ENCODE measurements at places on chromosomes 5 and 9.
A peak's percentile ranks its signal among the peaks of the same experiment; 100 is the strongest.

GRCh38 chr5:96157841-96158291, 196.2 kb upstream of the ELL2 start:
- no peak for DNase-seq

GRCh38 chr9:128321879-128322403, 306 bp downstream of the TRUB2 start:
- no peak for DNase-seq

- DNase-seq: no peak
These were observed 286.7 kb downstream of the TLE4 start for GRCh38 chr9:79858508-79858907.

- DNase-seq: no peak
These were observed 50.4 kb upstream of the PTGS1 start for GRCh38 chr9:122320413-122320881.

DNA sequence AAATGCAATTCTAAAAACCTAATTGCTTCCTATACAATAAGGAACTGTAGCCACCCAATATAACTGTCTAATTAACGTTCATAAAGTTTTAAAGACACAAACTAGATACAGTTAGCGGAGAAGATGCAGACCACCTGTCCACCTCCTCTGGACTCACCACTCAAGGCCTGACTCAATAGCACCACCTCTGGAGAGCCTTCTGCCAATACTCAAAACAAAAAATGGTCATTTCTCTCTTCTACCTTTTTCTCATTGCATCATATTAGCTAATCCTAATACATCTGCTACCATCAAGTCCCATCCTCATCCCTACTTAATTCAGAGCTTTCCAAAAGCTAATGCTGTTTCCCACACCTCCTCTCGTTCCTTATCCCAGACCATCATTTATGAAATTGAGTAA, 159.9 kb downstream of the MLLT3 start:
- no peak for DNase-seq

- DNase-seq: no peak
These were observed 6.4 kb upstream of the TOR4A start for GRCh38 chr9:137270929-137271695.

DNA sequence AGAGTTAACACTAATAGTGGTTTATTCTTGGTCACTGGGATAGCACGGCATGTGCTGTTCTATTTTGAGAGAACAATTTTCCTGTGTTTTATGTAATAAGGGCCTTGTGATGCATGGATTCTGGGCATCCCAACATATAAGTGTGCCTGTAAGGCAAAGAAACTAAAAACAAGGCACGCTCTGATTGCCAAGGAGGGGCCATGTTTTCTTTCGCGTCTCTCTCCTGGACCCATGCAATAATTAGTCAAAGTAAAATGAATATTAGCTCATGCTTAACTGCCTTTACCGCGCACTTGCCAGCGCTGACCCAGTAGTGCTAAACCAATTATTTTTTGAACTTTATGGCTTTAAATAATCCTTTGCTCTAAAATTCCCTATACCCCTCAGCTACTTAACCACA, 140.9 kb downstream of the PSAT1 start:
- DNase-seq: no peak

- no peak for DNase-seq
These were observed 17.3 kb downstream of the TRIM7 start for GRCh38 chr5:181187500-181188213.

DNA sequence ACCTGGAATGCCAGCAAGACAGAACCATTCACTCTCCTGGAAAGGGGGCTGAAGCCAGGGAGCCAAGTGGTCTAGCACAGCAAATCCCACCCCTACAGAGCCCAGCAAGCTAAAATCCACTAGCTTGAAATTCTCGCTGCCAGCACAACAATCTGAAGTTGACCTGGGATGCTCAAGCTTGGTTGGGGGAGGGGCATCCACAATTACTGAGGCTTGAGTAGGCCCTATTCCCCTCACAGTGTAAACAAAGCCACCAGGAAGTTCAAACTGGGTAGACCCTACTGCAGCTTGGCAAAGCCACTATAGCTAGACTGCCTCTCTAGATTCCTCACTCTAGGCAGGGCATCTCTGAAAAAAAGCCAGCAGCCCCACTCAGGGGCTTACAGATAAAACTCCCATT, 17.3 kb downstream of the RIGI start:
- no peak for DNase-seq

DNA sequence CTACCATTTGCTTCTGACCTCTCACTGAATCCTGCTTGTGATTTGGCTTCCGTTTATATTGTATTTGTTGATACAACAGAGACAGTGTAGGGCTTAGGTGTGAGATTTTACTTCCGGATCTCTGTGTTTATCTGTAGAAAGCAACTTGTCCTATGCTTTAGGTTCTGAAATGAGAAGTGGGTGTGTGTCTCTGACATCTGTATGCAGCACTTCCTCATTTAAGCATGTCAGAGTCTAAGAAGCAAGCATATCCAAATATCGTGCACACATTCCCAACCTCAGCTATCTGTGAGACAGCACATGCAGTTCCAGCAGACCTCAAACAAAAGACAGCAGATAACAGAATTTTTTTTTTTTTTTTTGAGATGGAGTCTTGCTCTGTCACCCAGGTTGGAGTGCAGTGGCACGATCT, 16.3 kb downstream of the KLF9 start:
- DNase-seq: no peak

DNA sequence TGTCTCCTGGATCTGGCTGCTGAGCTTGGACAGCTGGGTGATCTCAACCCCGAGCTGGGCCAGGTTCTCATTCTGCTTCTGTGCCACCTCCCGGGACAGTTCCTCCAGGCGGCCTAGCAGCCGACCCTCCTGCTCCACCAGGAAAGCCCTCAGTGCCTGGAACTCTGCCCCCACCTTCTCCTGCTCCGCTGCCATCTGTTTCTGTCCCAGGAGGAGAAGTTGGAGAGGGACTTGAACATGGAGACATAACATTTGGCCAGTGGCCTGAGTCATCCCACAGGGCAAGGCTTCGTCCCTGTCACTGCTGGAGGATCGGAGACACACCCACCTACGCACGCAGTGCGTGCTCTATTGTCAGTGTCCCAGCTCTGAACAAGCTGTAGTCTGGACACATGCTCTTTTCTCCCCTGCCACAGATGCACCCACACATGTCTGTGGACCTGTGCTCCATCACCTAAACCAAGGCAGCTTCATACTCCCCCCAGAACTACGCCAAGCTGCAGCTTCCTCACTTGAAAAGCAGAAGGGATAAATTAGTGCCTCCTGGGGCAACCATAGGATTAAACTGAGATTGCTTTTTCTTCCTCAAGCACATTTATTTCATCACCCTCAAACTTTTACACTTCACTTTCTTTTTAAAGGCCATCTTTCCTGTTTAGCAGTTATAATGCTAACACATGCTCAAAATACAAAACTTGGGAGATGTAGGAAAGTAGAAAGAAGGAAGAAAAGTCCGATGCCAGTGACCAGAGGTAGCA, 4.9 kb downstream of the TRIM7 start:
- no peak for DNase-seq

DNA sequence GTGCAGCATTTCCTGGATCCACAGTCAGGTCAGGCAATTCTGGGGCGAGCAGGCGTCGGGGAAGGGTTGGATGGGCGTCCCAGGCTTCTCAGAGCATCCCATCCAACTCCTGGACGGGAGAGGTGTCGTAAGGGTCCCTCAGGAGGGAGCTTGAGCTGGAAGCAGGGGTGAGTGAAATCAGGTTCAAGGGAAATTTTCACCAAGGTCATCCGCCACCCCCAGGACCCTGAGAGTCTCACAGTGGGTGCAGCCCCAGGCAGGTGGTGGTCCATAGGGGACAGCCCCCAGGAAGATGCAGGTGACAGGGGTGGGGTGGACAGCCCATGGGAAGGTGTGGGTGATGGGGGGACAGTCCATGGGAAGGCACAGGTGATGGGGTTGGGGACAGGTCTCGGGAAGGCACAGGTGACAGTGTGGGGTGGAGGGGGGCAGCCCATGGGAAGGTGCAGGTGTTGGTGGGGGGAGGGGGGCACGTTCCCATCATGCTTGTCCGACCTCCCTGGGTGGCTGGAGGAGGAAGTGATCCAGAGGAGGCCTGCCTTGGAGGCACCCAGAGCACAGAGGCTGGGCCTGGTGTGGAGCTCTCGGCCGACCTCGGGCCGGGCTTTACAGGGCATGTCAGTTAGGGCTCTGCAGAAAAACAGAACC, 48.9 kb downstream of the AHRR start:
- DNase-seq: no peak

- DNase-seq: no peak
These were observed 23.3 kb downstream of the PTGES2 start for GRCh38 chr9:128104171-128104618.

DNA sequence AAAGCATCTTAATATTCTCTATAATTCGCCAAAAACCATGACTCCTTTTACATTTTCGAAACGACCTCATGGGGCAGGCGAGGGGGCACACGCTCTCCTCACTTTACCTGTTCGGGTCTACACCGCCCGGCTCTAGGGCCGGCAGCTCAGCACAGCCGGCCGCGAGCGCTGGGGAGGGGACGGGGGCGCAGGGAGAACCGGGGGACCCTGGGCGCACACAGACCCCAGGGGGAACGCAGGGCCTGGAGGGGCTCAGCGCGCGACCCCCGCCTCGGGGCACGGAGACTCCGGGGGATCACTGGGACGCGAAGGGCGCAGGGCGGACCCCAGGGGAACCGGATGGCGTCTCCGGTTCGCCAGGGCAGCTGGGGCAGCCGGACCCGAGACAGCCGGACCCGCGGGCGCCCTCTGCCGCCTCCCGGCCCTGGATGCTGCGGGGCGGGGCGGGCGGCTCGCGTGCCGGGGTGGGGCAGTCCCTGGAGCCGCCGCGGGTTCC, at the start of gene AHRR:
TSS of gene AHRR (plus strand) at position 485 of the 496 bp plus-strand sequence. CDS start 22,189 bp downstream, outside the sequence.
- DNase-seq: no peak

DNA sequence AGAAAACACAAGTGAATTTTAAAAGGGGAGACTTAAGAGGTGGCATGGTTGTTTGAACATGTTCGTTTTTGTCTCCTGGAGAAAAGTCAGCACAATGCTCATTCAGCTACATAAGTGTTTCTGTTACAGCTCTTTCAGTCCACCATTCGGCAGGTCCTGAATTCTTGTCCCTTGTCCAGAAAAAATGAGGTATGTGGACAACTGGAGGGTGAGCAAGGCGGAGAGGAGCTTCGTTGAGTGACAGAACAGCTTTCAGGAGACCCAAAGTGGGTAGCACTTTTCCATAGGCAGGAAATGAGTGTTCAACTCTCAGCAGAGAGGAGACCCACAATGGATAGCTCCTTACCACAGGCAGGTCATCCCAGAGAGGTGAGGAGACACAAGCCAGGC, 4.9 kb downstream of the PDCD1LG2 start:
- no peak for DNase-seq

DNA sequence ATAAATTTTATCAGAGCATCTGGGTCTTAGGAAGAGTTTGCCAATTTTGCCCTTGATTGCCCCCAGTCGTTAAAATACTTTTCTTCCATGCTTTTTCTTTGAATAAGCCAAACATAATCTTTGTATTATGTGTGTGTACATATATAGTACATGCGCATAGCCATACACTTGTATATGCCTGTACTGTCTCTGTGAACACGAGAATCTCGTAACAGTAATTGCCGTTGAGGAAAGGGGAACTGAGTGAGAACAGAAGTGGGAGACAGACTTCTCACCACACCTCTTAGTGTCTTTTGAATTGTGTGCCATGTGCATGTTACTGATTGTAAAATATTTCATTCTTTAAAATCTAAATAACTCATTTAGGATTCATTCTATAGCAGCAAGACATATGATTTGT, 79.6 kb upstream of the GRHPR start:
- no peak for DNase-seq

DNA sequence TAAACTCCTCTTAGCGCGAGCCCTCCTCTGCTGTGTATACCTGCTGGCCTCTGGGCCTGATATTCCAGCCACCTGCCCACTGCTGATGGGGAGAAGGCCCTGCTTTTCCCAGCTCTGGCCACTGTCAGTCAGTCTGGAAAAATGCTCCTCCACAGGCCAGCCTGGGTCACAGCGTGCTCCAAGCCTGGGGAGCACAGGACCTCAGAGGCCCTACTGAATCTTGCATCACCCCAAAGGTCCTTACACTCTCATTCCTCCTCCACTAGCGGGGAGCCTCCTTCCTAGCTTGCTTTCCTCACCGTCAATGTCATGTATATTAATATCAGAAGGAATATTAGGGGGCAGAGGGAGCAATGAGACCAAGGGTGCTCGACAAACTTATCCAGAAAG, 73.7 kb downstream of the SHB start:
- DNase-seq: no peak

DNA sequence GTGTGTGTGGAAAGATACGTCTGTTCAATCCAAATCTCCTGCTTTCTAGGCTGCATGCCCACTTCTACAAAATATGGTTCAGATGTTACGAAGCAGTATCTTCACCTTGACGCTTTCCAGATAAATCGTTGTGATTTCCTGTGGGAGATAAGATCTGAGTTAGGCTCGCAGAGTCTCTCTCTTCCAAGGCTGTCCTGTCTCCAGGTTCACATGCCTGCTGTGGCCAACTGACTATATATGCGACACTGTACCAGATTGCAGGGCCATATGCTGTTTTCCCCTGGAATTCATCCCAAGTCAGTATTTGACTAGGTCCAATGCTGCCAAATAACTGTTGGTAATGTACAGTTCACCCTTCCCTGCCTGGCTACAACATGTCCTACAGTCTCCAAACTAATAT, 47.9 kb downstream of the TMEM252 start:
- DNase-seq: peak; percentile 88

- DNase-seq: no peak
These were observed 14.6 kb downstream of the ARL15 start for GRCh38 chr5:54295651-54296276.

GRCh38 chr5:90220554-90220953, 189.0 kb downstream of the CETN3 start:
- no peak for DNase-seq

- no peak for DNase-seq
These were observed 499.0 kb downstream of the GADD45G start for GRCh38 chr9:90103771-90104170.

GRCh38 chr9:14165376-14166035, 148.4 kb downstream of the NFIB start:
- DNase-seq: no peak

DNA sequence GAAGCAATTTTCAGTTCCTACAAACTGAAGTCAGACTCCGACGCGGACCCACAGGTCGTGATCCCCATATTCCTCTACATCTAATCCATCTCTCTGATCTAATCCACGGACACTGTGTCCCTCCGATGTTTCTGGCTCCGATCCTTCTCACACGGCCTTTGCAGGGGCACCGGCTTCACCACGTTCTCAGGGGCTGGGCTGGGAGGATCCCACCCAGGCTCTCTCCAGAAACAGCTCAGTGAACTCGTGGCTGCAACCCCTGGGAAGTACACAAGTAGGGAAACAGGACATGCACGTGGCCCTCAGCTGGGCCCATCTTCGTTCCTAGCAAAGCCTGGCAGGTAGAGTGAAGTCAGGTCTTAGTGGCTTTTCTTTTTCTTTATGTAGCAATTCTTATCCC, 49.1 kb upstream of the OLFM1 start:
- DNase-seq: no peak

GRCh38 chr9:36039121-36039520, 2.4 kb downstream of the RECK start:
- DNase-seq: no peak

- no peak for DNase-seq
These were observed 8.6 kb downstream of the KLHL9 start for GRCh38 chr9:21326526-21327139.
